ENCODE measurements at places on chromosomes 3 and 15. TPM values are rescaled to one million over a fixed set of nuclear protein-coding genes. Genes with fewer than 3 reads are reported as not detected.

CLASP2 gene
- 31.0 TPM for total RNA-seq

TPRA1 gene
- 61.5 TPM for total RNA-seq

CGNL1 gene
- total RNA-seq: 45.4 TPM

MAGEF1 gene
- 29.2 TPM for total RNA-seq

CADPS gene
- total RNA-seq: not detected

ANKRD34C gene
- total RNA-seq: not detected

CCR8 gene
- total RNA-seq: not detected

CAMK2N2 gene
- 0.16 TPM for total RNA-seq

PIGZ gene
- total RNA-seq: 0.98 TPM

STARD5 gene
- 1.5 TPM for total RNA-seq

PLA2G4D gene
- total RNA-seq: not detected

ITGB5 gene
- 216 TPM for total RNA-seq

PRTG gene
- 11.2 TPM for total RNA-seq

SLC22A14 gene
- total RNA-seq: 0.16 TPM

WDR49 gene
- not detected for total RNA-seq

RAF1 gene
- total RNA-seq: 62.0 TPM

XYLB gene
- total RNA-seq: 1.0 TPM

P2RY12 gene
- not detected for total RNA-seq

FBXL2 gene
- 10.4 TPM for total RNA-seq

BLM gene
- total RNA-seq: 1.5 TPM

MANF gene
- total RNA-seq: 79.7 TPM

SELENOK gene
- 13.6 TPM for total RNA-seq

RBPMS2 gene
- 1.3 TPM for total RNA-seq

SAMMSON gene
- not detected for total RNA-seq

C15orf62 gene
- total RNA-seq: 0.16 TPM

PLS1 gene
- total RNA-seq: 10.8 TPM

COL6A5 gene
- 0.89 TPM for total RNA-seq

MTHFS gene
- 29.8 TPM for total RNA-seq

CCDC13 gene
- total RNA-seq: 0.25 TPM

MINAR1 gene
- 0.49 TPM for total RNA-seq

CRYGS gene
- 0.98 TPM for total RNA-seq

SOX2 gene
- total RNA-seq: not detected

VIPR1 gene
- not detected for total RNA-seq

FBLN2 gene
- total RNA-seq: 5.9 TPM

DLEC1 gene
- not detected for total RNA-seq

RAB6B gene
- 3.3 TPM for total RNA-seq

OCA2 gene
- 0.49 TPM for total RNA-seq

RLBP1 gene
- total RNA-seq: not detected

ETV5 gene
- total RNA-seq: 21.9 TPM

TMEM40 gene
- not detected for total RNA-seq

AMOTL2 gene
- 198 TPM for total RNA-seq

TMIE gene
- not detected for total RNA-seq
